ENCODE measurements at places on chromosomes 7 and 10.

DNA sequence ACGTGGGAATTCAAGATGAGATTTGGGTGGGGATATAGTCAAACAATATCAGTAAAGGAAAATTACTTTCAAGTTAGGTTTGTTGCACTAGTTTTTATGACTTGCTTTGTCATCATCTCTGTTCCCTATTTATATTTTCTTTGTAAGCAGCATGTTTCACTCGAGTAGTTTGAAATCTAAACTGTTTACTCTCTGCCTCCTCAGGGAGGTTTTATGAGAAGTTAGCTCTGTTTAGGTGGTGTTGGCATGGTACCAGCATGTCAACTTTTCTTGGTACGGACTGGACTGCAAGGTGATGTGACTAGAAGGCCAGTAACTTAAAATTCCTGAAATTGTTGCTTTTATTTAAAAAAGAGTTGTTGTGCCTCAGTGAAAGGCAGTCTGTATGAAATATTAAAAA lies 59.2 kb upstream of the MTPN start:
- DNase-seq: no peak

- no peak for DNase-seq
These were observed 7.2 kb downstream of the SFMBT2 start for GRCh38 chr10:7403620-7404019.

- no peak for DNase-seq
These were observed 47.7 kb downstream of the VIPR2 start for GRCh38 chr7:159096736-159097581.

DNA sequence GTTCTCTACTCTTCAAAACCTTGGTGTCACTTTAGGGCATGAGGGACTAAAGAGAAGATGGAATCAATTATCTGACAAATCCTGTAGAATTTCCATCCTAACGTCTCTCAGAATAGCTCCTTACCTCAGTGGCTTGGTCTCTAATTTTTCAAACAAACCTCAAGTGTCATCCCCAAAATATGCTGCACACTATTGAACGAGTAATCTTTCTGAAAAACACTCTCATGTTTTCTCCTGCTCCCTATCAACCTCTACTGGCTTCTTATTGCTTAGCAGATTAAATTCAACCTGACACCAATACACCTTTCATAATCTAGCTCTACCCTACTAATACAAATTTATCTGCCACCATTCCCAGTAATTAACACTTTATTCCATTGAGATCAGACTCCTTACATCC lies 8.5 kb downstream of the CNOT4 start:
- no peak for DNase-seq

GRCh38 chr10:117425974-117426566 lies 50.8 kb upstream of the PDZD8 start:
- no peak for DNase-seq

- no peak for DNase-seq
These were observed 7.8 kb downstream of the CRHR2 start for GRCh38 chr7:30674420-30674819.

- DNase-seq: no peak
These were observed 27.1 kb upstream of the SOSTDC1 start for GRCh38 chr7:16492513-16493062.

- DNase-seq: no peak
These were observed 215.6 kb downstream of the GPR37 start for GRCh38 chr7:124550036-124550435.

DNA sequence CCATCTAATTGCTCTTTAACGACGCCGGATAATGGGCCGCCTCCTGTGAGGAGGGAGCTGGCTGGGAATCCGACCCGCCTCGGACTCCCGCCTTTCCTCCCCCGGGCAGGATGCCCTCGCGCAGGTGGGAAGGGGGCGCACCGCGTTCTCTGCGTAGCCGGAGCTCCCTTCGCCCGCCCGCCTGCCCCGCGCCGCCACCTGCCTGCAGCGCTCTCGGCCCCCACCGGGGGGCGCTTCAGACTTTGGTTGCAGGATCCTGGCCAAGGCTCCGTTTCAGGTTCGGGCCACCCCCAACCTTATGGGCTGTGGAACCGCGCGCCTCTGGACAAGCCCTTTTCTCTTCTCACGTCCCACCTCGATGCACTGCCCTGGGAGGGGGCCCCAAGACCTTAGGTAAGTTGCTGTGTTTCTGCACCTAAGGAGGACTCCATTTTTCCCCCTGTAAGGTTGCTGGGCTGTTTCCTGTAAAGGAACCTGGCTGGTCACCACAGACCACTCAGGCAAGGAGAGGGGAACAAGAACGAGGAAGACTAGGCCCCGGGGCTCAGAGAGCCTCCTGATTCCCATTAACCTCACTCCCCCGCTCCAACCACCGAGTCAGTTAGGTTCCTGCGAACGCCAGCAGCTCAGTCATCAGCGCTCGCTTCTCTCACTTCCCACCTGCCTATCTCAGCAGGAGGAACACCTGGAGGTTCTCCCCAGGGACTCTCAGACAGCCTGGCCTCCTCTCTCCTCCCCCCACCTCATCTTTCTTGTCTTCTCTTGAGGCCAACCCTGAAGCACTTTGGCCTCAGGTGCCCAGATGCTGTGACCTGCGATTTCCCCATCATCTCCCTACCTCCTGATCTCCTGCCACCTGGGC lies 11.3 kb upstream of the KAZALD1 start:
- peak; percentile 84 for DNase-seq

- no peak for DNase-seq
These were observed 52.7 kb downstream of the GNA12 start for GRCh38 chr7:2791390-2791789.

Measured in T-helper 17 cell (primary cell).